Thyroid gland (tissue), 4 donors: ENCODE measurements at places on chromosomes 5 and 9. TPM values are rescaled to one million over a fixed set of nuclear protein-coding genes. Genes with fewer than 3 reads are reported as not detected.

The STXBP1 gene
- 139 TPM for total RNA-seq

The TAF11L14 gene
- total RNA-seq = not detected

The DOCK2 gene
- total RNA-seq = 14.1 TPM

The ERAP2 gene
- total RNA-seq = 12.8 TPM

The GLDC gene
- total RNA-seq = 4.0 TPM

The MARVELD2 gene
- 61.8 TPM for total RNA-seq

- DNase-seq = peak; percentile 79
Measured at GRCh38 chr9:122810306-122810946, 10.5 kb downstream of the OR1K1 start.

DNA sequence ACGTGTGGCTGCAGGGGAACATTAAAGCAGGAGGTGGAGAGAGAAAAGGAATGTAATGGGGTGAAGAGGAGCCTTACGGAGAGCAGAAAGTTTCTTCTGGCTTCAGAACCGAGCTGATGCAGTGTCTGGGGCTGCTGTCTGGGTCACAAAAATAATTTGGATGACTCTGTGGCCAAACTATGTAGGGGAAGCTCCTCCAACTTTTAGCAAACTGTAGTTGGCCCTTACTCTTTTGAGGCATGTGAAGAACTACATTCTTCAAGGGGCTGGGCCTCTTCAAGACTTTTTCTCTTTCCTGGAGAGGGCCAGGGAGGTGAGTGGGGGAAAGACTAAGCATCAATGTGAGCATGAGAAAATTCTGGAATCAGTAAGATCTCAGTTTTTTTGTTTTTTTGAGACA is 31.9 kb upstream of the SPARC start:
- DNase-seq = no peak

GRCh38 chr5:125467222-125467621 is 720.8 kb upstream of the ZNF608 start:
- no peak for DNase-seq

- DNase-seq = no peak
Measured at GRCh38 chr5:11397549-11397948, 506.7 kb downstream of the CTNND2 start.

GRCh38 chr9:133604214-133604613 is 5.0 kb downstream of the FAM163B start:
- DNase-seq = no peak

DNA sequence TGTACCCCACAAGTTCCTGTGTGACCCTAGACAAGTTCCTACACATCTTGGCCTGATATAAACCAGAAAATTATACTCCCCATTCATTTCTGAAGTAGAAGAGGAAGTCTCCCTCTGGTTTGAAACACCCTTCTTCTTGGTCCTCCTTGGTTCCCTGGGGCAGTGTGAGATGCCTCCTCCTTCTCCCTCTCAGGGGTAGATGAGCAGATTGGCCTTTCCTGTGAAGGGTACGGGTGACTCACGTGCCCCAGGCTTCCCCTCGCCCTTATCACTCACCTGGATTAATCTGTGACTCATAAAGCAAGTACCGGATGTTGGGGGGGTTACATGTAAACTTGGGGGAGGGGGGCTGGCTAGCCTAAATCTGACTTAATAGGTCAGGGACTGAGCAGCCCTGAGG is 11.1 kb upstream of the AQP3 start:
- no peak for DNase-seq

DNA sequence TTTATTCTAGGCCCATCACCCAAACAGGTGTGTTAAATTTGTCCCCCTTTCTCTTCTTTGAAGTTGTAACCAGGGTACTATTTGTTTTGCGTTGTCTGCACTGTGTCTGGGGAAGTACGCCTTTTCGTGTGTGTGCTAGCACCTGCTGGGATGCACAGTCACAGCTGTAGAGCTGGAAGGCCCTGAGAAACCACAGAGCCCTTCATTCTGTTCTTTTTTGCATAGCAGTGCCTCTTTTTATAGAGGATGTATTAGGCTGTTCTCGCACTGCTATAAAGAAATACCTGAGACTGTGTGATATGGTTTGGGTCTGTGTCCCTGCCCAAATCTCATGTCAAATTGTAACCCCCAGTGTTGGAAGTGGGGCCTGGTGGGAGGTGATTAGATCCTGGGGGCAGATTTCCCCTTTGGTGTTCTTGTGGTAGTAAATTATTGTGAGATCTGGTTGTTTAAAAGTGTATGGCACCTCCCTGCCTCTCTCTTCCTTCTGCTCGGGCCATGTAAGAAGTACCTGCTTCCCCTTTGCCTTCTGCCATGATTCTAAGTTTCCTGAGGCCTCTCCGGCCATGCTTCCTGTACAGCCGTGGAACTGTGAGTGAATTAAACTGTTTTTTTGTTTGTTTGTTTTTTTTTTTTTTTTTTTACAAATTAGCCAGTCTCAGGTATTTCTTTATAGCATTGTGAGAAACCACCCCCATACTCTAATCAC is 14.0 kb downstream of the SEC61B start:
- no peak for DNase-seq

DNA sequence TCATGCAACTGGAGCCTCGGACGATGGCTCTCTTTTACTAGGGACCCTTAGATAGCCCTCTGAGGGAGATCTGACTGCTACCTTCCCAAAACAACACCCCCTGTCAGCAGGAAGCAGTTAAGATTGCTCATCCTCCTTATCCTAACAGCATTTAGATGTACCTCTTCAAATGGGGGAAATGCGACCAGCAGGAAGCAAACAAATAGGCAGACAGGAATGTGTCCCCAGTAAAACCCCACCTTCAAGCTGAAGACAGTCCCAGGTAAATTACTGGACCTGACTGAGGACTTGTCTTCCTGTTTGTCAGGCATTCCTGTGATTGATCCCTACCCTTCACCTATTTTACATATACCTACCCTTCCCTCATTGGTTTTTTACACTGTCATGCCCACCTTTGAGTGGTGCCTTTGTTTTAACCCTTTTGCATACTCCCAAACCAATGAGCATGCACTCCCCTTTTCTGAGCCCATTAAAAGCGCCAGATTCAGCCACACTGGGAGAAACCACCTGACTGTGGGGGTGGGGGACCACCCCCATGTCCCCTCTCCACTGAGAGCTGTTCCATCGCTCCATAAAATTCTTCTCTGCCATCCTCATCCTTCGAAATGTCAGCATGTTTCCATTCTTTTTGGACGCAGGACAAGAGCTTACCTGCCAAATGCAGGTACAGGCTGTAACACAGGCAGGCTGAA is 954.0 kb upstream of the CDH6 start:
- no peak for DNase-seq

DNA sequence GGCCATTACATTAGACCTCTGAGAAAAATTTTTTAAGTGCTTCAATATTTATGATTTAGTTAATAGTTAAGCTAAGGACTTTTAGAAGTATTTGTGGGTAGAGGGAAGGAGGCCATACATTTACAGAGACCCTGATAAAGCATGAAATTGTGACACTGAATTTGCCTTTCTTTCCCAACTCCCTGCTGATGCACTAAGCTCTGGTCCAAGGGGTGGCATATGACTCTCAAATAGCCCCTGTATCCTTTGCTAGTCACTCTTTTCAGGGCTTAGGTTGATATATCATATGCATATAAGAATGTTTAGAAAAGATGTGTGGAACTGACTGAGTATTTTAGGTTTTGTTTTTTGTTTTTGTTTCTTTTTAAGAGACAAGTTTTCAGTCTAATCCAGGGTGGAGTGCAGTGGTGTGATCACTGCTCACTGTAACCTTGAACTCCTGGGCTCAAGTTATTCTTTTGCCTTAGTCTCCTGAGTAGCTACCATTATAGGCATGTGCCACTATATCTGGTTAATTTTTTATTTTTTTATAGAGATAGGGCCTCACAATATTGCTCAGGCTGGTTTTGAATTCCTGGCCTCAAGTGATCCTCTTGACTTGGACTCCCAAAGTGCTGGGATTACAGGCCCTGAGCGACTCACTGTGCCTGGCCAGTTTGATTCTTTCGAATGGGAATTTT is 20.5 kb downstream of the KIAA1958 start:
- no peak for DNase-seq
